ENCODE measurements at places on chromosomes 5 and 9.

GRCh38 chr5:65102371-65102975 is 333.7 kb downstream of the CWC27 start:
- no peak for DNase-seq

DNA sequence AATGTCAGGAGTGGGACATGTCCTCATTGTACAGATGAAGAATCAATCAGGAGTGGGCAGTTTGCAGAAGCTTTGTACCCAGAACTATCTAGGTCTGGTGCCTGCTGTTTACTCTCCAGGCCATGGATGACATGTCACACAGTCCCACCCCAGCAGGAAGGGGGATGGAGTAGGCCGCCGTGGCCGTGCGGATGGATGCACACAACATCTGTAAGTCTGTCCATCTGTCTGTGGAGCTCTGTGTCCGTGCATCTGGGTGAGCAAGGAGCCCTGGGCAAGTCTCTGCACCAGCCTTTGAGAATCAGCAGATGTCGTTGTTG is 311.5 kb upstream of the IRX4 start:
- DNase-seq = no peak

- no peak for DNase-seq
These were observed 383.1 kb upstream of the PAPPA start for GRCh38 chr9:115770521-115770920.

- no peak for DNase-seq
These were observed 4.3 kb upstream of the BOD1 start for GRCh38 chr5:173620784-173621183.

DNA sequence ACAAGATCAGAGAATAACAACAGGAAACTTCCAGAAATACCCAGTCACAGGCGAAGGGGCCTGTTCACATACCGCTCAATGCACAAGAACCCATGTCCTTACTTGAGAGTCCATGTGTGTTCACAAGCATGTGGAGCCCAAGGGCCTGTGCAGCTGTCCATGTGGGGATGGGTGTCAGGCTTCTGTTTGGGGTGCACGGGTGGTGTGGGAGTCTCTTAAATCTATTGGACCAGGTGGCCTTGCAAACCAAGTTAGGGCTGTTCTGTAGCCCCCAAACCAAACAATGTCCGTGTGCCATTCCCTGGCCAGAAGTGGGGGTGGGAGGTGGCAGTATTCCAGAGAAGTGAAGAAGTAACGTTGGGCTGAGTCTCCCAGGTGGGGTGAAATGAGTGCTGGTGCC is 222.3 kb downstream of the PBX3 start:
- DNase-seq = no peak

GRCh38 chr9:138099803-138100598 is 222.4 kb downstream of the CACNA1B start:
- no peak for DNase-seq

DNA sequence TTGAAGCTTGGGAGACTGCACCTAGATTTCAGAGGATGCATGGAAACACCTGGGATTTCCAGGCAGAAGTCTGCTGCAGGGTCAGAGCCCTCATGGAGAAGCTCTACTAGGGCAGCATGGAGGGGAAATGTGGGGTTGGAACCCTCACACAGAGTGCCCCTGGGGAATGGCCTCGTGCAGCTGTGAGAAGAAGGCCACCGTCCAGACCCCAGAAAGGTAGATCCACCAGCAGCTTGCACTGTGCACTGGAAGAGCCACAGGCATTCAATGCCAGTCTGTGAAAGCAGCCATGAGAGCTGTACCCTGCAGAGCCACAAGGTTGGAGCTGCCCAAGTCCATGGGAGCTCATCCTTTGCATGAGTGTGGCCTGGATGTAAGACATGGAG is 285.3 kb upstream of the FAM174A start:
- DNase-seq = no peak

All from CD4-positive, alpha-beta T cell treated with Interleukin-1 beta for 1 hour (primary cell).